ENCODE measurements at places on chromosomes 13 and 19. TPM values are rescaled to one million over a fixed set of nuclear protein-coding genes. Genes with fewer than 3 reads are reported as not detected.
A peak's percentile ranks its signal among the peaks of the same experiment; 100 is the strongest.

WDR62 gene
- total RNA-seq: 1.8 TPM

- no peak for DNase-seq
- H3K27ac ChIP-seq: no peak overlapping the region
- no peaks in the 10 kb centered on the region for H3K27me3 ChIP-seq
Observed at GRCh38 chr19:20472854-20473253, 92.7 kb downstream of the ZNF737 start.

FOXA3 gene
- total RNA-seq: not detected

DNA sequence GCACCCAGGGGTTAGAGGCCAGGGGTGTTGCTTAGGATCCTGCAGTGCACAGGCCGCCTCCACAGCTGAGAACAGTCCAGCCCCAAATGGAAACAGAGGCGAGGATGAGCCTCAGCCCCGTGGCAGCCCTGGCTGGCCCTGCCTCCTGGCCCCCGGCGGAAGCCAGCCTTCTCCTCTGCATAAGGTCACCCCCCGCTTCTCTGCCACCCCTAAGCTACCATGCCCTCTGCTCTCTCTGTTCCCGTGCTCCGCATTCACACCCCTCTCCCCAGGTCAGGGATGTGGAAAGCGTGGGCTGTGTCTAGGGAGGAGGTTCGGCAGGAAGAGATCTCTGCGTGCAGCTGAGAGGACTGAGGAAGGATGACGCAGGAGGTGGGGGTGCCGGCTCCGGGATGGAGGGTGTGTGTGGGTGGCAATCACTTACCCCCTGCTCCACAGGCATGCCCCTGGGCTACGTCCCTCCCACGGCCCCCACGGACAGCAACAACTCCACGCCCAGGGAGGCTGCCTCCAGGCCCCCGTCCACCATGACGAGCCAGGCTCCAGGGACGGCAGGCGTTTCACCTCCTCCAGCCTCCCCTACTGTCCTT, 6.0 kb downstream of the SSC5D start:
- H3K4me3 ChIP-seq: peak overlapping the region; percentile 70
- no peaks in the 10 kb centered on the region for H3K27me3 ChIP-seq
- H3K4me1 ChIP-seq: peaks cover 32% of the 10 kb centered on the region
- peaks cover 34% of the 10 kb centered on the region for H3K36me3 ChIP-seq
- peak; percentile 99 for DNase-seq

YJEFN3 gene
- total RNA-seq: 0.29 TPM

GRCh38 chr13:100588331-100589177, at the start of gene GGACT:
Gene GGACT, minus strand, starts transcription at chr13:100588789. Its CDS starts 56,198 bp downstream, at chr13:100532591.
- H3K4me3 ChIP-seq: peak within 1 kb of the TSS; percentile 81
- peaks cover 11% of the 10 kb centered on the region for H3K4me1 ChIP-seq
- no peaks in the 10 kb centered on the region for H3K27me3 ChIP-seq
- H3K27ac ChIP-seq: peak within 1 kb of the TSS; percentile 45
- no peaks in the 10 kb centered on the region for H3K36me3 ChIP-seq
- DNase-seq: peak; percentile 97

- peak; percentile 97 for DNase-seq
- H3K4me3 ChIP-seq: no peak overlapping the region
- peaks cover 20% of the 10 kb centered on the region for H3K4me1 ChIP-seq
- no peaks in the 10 kb centered on the region for H3K27me3 ChIP-seq
- H3K27ac ChIP-seq: peak overlapping the region; percentile 14
- H3K36me3 ChIP-seq: no peaks in the 10 kb centered on the region
Observed at GRCh38 chr19:45253396-45254027, 2.4 kb downstream of the MARK4 start.

DNA sequence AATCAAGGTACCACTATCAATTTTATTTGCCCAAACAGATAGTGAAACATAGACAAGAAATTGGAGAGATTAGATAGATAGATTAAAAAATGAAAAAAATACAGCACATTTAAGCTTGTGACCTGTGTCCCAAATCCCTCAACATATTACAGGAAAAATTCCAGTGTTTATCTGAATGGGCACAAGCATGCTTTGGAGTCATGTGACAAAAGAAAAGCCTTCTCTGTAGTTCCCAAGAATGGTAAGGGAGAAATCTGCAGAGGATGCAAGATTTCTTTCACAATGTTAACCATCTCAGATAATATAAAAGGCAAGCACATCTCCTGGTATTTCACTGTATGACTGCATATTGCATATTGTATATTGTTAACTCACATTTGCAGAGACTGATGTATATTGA, 168.0 kb downstream of the PCDH9 start:
- no peak overlapping the region for H3K4me3 ChIP-seq
- no peak for DNase-seq
- no peaks in the 10 kb centered on the region for H3K36me3 ChIP-seq
- no peaks in the 10 kb centered on the region for H3K27me3 ChIP-seq
- no peak overlapping the region for H3K27ac ChIP-seq

TEX101 gene
- not detected for total RNA-seq

GRCh38 chr19:6248844-6249243, 30.9 kb downstream of the MLLT1 start:
- no peaks in the 10 kb centered on the region for H3K27me3 ChIP-seq
- peaks cover 31% of the 10 kb centered on the region for H3K4me1 ChIP-seq

PCDH17 gene
- under 0.01 TPM for total RNA-seq

DNA sequence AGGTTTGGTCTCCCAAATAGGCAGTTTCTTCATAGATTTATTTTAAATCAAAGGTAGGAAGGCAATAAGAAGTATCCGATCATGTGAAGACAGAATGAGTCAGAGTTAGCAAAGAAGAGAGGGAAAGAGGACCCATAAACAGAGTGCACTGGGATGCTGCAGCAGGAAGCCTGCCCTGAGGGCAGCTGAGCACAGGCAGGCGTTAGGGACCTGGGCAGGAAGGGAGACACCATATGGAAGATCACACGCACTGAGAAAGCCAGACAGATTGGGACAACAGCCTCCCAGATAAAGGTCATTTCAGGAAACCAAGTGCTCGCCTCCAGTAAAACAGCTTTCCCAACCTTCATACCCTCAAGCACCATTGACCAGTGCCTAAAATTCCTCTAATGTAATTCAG, 598.0 kb downstream of the EFNB2 start:
- no peak overlapping the region for H3K4me3 ChIP-seq
- H3K27ac ChIP-seq: no peak overlapping the region
- DNase-seq: no peak
- H3K27me3 ChIP-seq: no peaks in the 10 kb centered on the region
- H3K4me1 ChIP-seq: no peaks in the 10 kb centered on the region
- no peaks in the 10 kb centered on the region for H3K36me3 ChIP-seq

DNA sequence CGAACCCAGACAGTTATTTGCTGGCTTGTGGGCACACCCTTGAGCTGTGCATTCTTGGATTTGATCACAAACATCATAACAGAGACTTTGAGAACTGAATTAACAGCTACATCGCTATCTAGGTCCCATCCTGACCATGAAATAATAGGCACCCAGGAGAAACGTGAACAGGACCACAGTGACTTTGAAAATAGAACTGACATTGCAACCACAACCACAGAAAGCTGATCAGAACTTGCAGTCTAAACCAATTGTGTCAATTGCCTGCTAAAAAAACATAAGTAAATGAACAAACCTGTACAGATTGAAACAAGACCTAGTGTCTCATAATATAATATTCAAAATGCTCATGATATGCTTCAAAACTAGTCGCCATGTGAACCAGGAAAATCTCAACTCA, 18.3 kb upstream of the KATNAL1 start:
- no peaks in the 10 kb centered on the region for H3K36me3 ChIP-seq
- H3K4me1 ChIP-seq: no peaks in the 10 kb centered on the region
- H3K27ac ChIP-seq: no peak overlapping the region
- no peak overlapping the region for H3K4me3 ChIP-seq
- peaks cover 10% of the 10 kb centered on the region for H3K27me3 ChIP-seq

DNA sequence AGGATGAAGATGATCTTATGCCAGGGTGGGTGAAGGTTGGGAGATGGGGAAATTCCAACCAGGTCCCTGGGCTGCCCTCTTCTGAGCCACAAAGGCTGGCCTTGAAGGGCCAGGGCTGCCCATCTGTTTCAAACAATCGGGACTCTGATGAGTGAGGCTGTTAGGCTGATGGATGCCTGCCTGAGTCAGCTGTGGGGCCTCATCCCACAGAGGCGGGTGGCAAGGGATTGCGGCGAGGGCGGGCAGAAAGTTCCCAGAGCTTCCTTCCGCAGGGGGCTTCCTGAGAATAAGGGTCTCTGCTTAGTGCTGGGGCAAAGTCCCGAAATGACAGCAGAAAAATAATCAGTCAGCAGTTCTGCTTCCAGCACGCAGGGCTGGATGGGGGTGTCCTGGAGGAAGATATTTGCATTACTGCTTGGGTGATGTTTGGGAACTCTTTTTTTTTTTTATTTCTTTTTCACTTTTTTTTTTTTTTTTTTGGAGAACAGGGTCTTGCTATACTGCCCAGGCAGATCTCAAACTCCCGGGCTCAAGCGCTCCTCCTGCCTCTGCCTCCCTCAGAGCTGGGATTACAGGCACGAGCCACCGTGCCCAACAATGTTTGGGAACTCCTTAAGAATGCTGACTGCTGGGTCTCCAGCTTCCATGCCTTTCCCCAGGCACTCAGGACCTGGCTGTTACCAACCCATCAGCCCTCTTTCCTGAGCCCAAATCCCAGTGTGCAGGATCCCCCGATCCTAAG, 14.1 kb downstream of the SH3GL1 start:
- peak overlapping the region; percentile 22 for H3K4me3 ChIP-seq
- peak overlapping the region; percentile 69 for H3K27ac ChIP-seq
- H3K36me3 ChIP-seq: peaks cover 23% of the 10 kb centered on the region
- peaks cover 30% of the 10 kb centered on the region for H3K4me1 ChIP-seq
- peak; percentile 94 for DNase-seq

GRCh38 chr13:31045286-31046081, 113.0 kb downstream of the TEX26 start:
- H3K27me3 ChIP-seq: peaks cover 2% of the 10 kb centered on the region
- peak overlapping the region; percentile 91 for H3K27ac ChIP-seq
- peaks cover 30% of the 10 kb centered on the region for H3K4me1 ChIP-seq
- DNase-seq: peak; percentile 95
- H3K36me3 ChIP-seq: no peaks in the 10 kb centered on the region

GRCh38 chr13:94322925-94323763, 156.3 kb downstream of the DCT start:
- no peak overlapping the region for H3K4me3 ChIP-seq
- DNase-seq: no peak
- H3K4me1 ChIP-seq: peaks cover 29% of the 10 kb centered on the region
- no peaks in the 10 kb centered on the region for H3K36me3 ChIP-seq

SYNGR4 gene
- not detected for total RNA-seq

TEKTIP1 gene
- total RNA-seq: not detected

DACH1 gene
- not detected for total RNA-seq

WTIP gene
- 43.9 TPM for total RNA-seq

GRCh38 chr13:80558074-80558473, 217.1 kb upstream of the SPRY2 start:
- no peak for DNase-seq
- H3K27me3 ChIP-seq: no peaks in the 10 kb centered on the region
- no peaks in the 10 kb centered on the region for H3K36me3 ChIP-seq

GRCh38 chr13:108439556-108439955, 170.0 kb downstream of the TNFSF13B start:
- no peaks in the 10 kb centered on the region for H3K4me1 ChIP-seq
- H3K36me3 ChIP-seq: no peaks in the 10 kb centered on the region
- H3K27ac ChIP-seq: no peak overlapping the region
- no peak overlapping the region for H3K4me3 ChIP-seq

DNA sequence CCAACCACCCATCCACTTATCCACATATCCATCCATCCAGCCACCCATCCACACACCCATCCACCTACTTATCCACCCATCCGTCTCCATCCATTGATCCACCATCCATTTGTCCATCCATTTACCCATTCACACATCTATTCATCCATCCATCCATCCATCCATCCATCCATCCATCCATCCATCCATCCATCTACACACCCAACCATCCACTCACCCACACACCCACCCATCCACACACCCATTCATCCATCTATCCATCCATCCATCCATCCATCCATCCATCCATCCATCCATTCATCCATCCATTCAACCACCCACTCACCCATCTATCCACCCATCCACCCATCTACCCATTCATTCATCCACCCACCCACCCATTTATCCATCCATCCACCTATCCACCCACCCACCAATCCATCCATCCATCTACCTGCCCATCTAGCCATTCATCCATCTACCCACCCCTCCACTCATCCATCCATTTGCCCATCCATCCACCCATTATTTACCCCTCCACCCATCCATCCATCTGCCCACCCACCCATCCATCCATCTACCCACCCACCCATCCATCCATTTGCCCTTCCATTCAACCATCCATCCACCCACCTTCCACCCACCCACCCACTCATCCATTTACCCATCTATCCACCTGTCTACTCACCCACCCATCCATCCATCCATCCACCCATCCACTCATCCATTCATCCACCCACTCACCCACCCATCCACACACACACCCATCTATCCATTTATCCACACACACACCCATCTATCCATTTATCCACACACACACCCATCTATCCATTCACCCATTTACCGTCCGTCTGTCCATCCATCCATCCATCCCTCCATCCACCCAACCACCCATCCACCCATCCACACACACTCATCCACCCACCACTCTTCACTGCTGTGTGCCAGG, 2.5 kb upstream of the TMPRSS9 start:
- peaks cover 30% of the 10 kb centered on the region for H3K27me3 ChIP-seq
- no peaks in the 10 kb centered on the region for H3K4me1 ChIP-seq
- no peak overlapping the region for H3K4me3 ChIP-seq
- no peaks in the 10 kb centered on the region for H3K36me3 ChIP-seq
- peak; percentile 74 for DNase-seq
- no peak overlapping the region for H3K27ac ChIP-seq

- no peak for DNase-seq
- H3K4me1 ChIP-seq: peaks cover 7% of the 10 kb centered on the region
- H3K4me3 ChIP-seq: no peak overlapping the region
- no peak overlapping the region for H3K27ac ChIP-seq
- no peaks in the 10 kb centered on the region for H3K27me3 ChIP-seq
Observed at GRCh38 chr19:53536225-53536548, 1.8 kb upstream of the ZNF331 start.

DNA sequence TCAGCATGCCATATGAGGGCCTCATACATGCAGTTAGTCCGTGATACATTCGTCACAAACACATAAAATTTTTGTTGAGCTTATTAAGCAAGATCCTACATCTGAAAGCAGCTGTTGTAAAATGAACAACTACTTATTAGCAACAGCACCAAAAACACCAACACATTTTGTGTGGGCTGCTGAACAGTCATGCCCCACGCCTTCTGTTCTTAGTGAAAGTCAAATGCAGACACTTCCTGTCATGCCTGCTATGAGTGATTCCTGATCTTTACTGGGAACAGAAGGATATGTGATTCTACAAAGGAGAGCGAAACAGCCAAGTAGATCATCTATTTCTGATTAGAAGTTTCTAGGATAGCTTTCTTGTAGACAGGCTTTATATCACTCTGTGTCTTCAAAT, 4.2 kb upstream of the B3GLCT start:
- H3K4me3 ChIP-seq: no peak overlapping the region
- H3K27me3 ChIP-seq: no peaks in the 10 kb centered on the region
- H3K36me3 ChIP-seq: no peaks in the 10 kb centered on the region
- H3K4me1 ChIP-seq: no peaks in the 10 kb centered on the region

- no peaks in the 10 kb centered on the region for H3K36me3 ChIP-seq
- H3K4me3 ChIP-seq: no peak overlapping the region
- no peak overlapping the region for H3K27ac ChIP-seq
- H3K27me3 ChIP-seq: no peaks in the 10 kb centered on the region
Observed at GRCh38 chr13:71677124-71677523, 189.9 kb downstream of the DACH1 start.

SLC25A41 gene
- not detected for total RNA-seq
